Cardiac fibroblast (primary cell): ENCODE measurements at places on chromosomes 4 and X.
A peak's percentile ranks its signal among the peaks of the same experiment; 100 is the strongest.

- no peak for DNase-seq
These were observed 47.3 kb downstream of the ARHGAP24 start for GRCh38 chr4:85522277-85522676.

- no peak for DNase-seq
These were observed 274.7 kb downstream of the GLUD2 start for GRCh38 chrX:121322159-121322558.

DNA sequence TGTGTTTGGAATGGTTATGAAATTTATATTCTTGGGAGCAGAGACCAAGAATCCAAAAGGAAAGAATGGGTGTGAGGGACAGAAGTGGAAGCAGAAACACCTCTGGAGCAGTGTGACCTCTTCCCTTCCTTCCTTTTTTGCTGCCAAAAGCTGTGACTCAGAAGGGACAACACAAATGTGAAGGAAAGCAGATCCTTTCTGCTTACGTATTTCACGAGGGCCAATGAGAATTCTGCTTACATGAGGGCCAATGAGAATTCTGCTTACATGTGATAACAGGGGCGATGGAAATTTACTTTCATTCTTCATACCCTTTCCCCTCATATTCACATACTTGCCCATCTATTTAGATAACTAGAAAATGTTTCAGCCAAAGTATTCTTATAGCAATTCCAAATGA is 404.6 kb downstream of the PRDM5 start:
- DNase-seq, result peak; percentile 96

GRCh38 chrX:23819385-23820234 is 36.6 kb downstream of the SAT1 start:
- DNase-seq, result no peak

GRCh38 chrX:24167719-24168472 is 18.4 kb downstream of the ZFX start:
- no peak for DNase-seq

DNA sequence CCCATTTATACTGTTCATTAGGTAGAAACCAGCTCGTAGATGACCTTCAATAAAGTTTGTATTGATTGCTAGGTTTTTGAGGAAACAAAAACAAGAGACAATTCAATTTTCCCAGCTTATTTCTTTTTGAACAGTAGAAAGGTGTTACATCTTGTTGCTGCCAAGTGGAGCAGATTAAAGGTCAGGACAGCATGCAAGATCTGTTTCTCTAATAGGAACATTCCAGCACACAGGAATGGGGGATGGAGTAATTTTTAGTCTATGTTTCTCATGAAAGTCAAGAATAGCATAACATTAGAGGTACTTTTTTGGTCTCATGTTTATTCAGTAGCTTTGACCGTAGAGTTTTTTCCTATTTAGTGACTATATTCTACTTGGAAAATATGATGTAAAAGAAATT is 132.4 kb downstream of the IL1RAPL1 start:
- no peak for DNase-seq

GRCh38 chr4:123298801-123299200 is 97.8 kb upstream of the SPRY1 start:
- peak; percentile 57 for DNase-seq

GRCh38 chrX:123924186-123924585 is 37.3 kb upstream of the STAG2 start:
- no peak for DNase-seq

- no peak for DNase-seq
These were observed 48.3 kb upstream of the HPGDS start for GRCh38 chr4:94390804-94391410.

DNA sequence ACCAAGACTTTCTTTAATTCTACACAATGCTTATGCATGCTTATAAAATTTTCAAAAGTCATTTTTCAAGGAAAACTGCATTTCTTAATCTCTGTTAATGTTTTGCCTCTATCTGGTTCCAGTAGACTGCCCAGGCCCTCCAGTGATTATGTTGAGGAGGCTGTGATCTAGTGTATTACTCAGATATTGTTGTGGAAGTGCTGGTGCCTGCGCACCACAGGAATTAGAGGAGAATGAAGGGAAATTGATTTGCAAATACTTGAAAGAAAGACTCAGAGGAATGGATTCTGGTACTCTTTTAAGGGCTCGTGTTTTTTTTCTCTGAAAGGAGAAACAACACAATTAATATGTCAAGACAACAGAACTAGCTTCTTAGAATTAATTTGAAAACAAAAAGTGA is 1015.1 kb downstream of the RPA4 start:
- peak; percentile 27 for DNase-seq

DNA sequence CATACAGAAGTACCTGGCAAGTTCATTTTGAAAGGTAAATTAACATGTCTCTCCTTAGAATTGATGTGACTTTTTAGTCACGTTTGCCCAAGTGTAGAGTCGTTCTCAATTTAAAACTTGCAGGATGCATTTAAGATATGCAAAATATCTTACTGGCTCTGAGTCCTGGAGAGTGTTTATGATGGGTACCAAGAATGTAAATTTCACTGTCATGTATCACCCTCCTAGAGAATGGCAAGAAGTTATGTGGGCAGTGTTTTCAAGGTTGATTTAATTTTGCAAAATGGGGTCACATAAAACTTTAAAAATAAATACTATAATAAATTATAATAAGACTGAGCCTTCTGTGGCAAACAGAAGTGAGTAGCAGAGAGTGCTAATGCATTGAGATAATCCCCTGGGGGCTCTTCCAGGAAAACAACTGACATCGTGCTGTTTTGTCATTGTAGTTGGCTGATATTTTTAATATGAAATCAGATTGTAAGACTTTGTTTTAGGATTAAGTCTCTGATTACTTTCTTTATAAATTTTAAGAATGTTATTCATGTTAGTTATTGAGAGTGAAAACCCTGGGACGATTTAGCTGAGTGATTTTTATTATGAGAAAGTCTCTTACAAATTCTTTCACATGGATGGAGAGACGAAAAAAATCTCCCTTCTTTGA is 103.0 kb downstream of the AFF1 start:
- DNase-seq, result no peak

- peak; percentile 2 for DNase-seq
These were observed 140.5 kb downstream of the GRIA3 start for GRCh38 chrX:123324625-123325024.

DNA sequence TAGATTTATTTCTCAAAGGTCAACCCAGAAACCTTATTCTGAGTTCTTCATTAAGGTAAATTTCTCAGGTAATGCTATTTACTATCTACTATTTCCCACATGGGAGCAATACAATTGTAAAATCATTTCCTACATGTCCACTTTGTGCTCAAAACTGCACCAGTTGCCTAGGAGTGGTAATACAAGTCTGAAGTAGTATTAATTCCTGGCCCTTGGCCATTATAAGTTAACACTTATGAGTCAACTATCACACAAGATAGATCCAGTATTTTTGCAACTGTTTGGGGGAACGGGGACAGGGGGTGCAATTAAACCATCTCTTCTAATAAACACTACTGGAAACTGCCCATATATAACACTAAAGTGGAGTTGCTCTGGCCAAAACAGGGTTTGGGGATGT is 48.9 kb downstream of the ACSL4 start:
- DNase-seq, result peak; percentile 10

GRCh38 chr4:140789759-140790158 is 33.6 kb upstream of the TBC1D9 start:
- peak; percentile 70 for DNase-seq

- no peak for DNase-seq
These were observed 91.9 kb downstream of the FAM53A start for GRCh38 chr4:1592068-1592708.

DNA sequence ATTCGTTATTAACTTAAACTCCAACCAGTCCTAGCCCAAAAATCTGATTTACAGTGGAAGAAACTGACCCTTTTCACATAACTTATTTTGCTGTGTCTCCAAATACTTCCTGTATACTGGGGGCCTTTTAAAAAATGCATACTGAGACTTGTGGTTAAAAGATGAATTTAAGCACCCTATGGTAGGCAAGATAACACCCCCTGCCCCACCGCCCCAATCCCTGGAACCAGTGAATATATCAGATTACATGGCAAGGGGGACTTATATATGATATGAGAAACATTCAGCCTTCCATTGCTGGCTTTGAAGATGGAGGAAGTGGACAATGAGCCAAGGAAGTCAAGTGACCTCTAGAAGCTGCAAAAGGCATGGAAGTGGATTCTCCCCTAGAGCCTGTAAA is 3.1 kb upstream of the CLCN3 start:
- no peak for DNase-seq

- no peak for DNase-seq
These were observed 480.6 kb downstream of the KCTD8 start for GRCh38 chr4:43968011-43968410.

DNA sequence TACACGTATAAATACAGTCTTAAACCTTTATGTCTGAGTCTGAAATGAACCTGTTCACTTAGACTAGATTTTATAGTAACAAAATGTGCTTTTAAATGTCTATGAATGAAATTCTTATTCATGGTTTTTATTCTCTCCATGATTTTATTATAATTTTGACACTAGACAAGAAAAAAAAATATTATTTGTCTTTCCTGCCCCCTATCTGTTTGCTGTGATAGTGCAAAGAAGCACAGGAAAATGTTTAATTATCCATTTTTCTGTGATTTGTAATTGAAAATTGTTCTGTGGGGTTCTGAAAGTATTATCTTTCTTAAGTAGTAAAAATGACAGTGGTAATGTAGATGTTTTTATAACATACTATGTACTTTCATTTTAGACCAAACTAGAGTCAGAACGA is 52.0 kb downstream of the INTS6L start:
- DNase-seq, result peak; percentile 5

DNA sequence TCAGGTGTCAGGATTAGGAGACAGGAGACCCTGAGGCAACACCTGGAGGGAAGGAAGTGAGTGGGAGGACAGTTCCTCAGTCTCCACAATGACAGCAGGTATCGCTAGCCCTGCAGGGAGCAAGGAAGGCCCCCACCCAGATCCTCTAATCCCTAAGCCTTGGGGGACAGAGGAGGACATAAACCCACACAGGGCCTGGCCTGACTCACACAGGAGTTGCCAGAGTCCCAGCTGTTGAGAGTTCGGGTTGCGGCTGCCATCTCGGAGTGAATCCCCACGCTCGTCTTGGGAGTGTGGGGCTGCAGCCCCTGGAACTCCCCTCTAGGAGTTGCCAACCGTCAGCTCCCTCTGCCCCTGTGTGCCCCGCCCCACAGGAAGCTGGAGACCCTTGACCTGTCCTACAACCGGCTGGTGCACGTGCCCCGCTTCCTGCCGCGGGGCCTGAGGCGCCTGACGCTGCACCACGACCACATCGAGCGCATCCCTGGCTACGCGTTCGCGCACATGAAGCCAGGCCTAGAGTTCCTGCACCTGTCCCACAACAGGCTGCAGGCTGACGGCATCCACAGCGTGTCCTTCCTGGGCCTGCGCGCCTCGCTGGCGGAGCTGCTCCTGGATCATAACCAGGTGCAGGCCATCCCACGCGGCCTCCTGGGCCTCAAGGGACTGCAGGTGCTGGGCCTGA is 9.2 kb upstream of the BGN start:
- DNase-seq, result no peak

DNA sequence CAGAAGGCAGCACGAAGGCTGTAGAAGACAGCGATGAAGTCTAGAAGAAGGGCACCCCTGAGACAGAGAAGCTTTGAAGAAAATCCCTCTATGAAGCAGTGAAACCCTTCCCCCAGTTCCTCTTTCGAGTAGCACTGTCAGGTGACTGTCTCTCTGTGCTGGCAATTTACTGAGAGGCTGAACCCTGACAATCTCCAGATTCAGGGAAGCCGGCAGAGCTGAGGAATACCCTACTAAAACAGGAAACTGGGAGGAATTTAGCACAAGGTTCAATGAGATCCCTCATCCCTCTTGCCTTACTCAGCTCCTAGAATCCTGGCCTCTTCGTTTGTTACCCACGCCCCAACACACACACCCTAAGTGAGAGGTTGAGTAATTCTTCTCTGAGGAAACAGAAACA is 239.7 kb upstream of the NOCT start:
- DNase-seq, result peak; percentile 5

DNA sequence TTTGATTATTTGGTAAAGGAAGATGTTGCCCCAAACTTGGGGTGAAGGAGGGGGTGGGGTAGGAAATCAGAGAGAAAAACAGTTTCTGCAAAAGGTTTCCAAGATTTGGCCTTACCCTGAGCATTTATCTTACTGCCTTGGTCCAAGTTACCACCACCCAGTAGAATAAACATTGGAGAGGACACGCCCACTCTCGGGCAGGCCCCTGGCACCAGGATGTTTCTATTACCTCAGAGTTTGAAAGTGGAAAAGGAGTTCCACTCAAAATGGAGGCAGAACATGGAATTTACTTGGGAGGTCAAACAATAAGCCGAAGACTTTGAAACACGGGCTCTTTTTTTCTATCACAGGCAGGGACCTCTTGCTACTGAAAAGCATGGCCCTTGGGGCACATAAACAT is 113.7 kb downstream of the CHRNA9 start:
- DNase-seq, result no peak

GRCh38 chr4:46390355-46391058 is 579 bp upstream of the GABRA2 start:
- DNase-seq, result no peak

- peak; percentile 72 for DNase-seq
These were observed 11.8 kb upstream of the DCUN1D4 start for GRCh38 chr4:51831133-51831532.

- DNase-seq, result no peak
These were observed 186.7 kb downstream of the ENOX2 start for GRCh38 chrX:130716346-130716745.

GRCh38 chr4:74362347-74362746 is 2.6 kb upstream of the EREG start:
- DNase-seq, result peak; percentile 50

DNA sequence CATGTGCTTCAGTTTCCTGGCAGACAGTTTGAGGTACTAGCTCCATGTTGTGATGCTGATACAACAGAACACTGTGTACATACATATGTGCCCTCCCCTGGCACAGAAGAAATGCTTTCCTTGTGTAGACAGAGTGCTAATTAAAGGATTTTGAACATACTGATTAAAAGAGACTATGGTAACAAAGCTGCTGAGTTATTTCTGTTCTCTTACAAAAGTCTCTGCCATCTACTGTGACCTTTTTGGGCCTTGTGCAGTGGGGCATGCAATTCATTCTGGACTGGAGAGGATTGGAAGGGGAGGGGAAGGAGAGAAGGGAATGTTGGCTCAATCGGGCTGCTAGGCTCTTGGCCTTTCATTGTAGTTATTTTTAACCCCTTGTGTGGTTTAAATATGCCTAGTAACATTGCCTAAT is 6.0 kb downstream of the PDLIM5 start:
- peak; percentile 68 for DNase-seq

DNA sequence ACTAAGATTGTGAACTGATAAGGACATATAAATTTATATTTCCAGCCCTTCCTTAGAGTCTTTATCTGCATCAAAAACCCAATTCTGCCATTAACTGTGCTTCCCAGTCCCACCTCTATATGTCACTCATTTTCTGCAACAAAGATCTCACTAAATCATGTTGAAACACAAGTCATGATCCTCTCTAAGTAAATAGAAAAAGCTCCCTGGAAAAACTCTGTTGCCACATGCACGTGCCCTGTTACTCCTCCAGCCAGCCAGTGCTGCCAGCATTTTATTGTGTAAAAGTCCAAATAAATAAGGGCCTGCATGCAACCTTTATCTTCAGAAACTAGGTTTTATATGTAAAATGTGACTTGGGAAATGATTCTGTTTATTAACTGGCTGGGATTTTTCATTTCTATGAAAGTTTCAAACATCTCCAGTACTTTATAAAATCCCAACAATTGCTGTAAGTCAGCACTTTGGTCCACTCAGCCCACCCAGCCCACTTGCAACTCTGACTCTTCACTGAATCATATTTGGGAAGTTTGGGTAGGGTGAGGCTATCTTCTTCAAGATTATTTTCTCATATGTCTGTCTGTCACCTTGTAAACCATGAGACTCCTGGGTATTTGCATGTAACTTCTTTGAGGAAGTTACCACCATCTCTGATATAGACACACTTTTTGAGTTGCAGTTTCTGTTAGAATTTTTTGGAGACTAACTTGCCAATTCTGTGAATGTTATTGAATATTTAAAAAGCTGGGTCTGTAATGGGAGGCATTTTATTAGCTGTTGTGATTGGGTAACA is 40.0 kb upstream of the SMARCA5 start:
- no peak for DNase-seq
